ENCODE measurements at places on chromosomes 2 and 18.

DNA sequence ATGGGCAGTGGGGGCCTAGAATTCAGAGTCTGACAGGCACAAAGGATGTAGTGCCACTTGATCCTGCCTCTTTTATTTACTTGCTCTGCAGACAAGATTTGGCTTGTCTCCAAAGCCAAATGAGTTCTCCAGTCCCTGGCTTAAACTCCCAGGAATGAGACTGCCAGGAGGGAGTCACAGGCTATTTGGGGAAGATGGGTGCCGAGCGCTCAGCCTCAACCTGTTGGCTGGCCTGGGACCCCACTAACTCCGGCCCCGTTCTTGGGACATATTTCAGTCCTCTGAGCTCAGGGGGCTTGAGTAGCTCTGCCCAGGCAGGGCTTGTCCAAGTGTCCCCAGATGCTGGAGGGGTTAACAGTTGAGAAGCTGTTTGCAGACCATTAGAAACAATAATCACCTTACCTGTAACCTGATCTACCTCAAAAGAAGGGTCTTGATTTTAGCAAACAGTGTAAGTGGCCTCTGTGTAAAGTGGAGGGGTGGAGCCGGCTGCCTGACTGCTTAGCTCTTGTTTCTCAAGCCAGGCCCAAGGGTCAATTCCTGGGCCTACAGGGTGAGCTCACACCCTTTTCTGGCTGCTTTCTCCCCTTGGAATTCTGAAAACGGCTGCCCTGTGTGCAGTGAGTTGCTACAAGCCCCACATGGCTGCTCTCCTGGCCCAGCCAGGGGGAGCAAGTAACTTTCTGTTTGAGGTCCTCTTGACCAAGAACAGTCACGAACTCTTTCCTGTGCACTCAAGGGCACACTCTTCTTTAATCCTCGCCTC lies 27.1 kb upstream of the FZD5 start:
- DNase-seq: no peak

GRCh38 chr18:70499218-70499691 lies 210.4 kb downstream of the SOCS6 start:
- no peak for DNase-seq

DNA sequence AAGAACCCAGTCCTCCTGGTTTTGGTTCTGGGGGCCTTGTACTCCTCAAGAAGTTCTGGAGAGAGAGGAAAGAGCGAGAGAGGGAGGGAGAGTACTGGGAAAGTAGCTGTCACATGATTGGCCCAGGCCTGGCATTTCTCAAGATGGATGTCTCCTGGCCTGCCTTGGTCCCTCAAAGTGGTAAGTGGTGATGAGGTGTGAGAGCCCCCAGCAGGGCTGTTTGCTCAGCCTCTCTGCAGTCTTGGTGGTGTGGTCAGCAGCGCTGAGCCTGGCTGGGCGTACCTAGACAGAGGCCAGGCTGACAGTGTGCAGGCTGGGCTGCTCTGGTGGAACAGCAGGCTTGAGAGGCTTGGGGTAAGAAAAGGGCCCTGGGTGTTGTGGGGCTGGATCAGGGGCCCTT lies 2.5 kb downstream of the SPEG start:
- no peak for DNase-seq

- DNase-seq: no peak
Measured at GRCh38 chr2:240791821-240792628, 28.0 kb downstream of the KIF1A start.

GRCh38 chr2:19851116-19851695 lies 50.6 kb downstream of the TTC32 start:
- DNase-seq: no peak

DNA sequence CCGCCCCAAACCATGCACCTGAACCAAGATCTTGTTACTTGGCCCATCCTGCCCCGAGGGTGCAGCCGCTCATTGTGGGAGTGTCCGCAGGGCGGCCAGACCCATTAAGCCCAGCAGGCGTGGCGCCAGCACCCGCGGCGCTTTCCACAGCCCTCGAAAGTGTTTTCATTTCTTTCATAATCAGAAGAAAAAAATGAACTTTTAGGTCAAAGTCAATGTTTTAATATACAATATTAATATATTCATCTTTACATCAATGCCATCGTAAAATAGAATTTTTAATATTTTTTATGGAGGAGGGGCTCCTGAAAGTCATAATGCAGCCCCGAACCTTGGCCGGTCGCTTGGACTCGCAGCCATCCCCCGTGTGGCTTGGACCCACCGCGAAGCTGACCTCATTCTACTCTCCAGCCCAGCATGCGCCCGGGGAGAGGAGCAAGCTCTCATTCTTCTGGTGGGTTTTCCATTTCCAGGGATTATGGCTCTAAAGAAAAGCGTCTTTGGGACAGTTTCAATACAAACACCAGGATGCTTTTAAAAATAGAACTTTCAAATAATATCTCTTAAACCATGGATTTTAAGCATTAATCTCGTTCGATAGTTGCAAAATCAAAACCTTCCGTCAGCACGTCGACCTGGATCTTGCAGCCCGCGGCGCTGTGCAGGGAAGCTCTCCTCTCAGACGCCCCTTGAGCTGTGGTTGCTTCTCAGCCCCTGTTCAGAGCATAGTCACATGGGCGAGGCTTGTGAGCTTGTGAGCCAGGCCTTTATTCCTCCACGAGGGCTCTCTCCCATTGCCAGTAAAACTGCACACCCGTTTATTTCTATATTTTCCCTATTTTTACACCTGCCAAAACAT lies 17.2 kb upstream of the ASB1 start:
- no peak for DNase-seq

- DNase-seq: peak; percentile 30
Measured at GRCh38 chr2:217279140-217279539, 419.3 kb upstream of the TNP1 start.

DNA sequence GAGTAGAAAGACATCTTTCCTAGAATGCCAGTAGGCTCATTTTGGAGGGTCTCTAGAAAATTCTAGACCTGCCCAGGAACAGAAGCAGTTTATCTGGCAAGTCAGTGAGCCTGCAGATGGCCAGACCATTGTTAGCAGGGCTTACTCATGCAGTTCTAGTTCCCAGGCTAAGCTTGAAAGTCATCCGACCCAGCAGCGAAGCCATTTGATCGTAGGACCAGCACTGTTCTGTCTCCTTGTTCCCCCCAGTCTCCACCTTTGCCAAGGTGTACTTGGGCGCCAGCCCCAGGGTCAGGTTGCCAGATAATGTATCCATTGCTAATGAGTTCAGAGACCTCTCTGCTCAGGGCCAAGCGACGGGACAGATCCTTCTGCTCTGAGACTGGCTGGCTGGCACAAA lies 70.1 kb downstream of the EPAS1 start:
- DNase-seq: peak; percentile 28

DNA sequence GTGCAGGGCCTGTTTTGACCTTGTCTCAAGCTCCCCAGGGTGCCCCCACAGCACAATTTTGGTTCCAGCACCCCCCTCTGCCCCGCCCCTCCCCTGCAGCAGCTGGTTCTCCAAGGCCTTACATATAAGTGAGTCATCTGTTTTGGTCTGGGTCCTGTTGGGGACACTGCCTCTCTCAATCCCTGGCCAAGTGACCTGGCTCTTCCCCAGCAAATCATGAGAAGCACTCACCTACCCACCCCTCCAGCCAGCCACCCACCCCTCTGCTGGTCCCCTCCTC lies 90.5 kb downstream of the INHBB start:
- DNase-seq: no peak

GRCh38 chr2:112794131-112794733 lies 9.9 kb upstream of the IL1A start:
- peak; percentile 82 for DNase-seq

DNA sequence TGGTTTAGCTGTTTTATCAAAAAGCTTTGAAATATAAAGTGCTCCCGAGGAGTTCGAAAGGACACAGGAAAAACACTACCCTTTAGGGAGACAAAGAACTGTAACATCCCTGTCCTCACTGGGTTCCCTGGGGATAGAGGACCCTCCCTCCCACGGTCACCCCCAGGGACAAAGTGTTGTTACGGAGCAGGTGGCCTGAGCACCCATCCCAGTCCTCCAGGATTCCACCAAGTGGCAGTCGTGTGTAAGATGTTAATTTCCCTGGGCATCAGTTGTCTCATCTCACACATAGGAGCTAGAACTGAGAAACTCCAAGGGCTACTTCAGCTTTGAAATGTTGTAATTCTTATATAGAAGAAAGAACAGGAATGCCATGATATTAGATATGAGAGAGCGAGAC lies 137.7 kb downstream of the ALK start:
- DNase-seq: no peak

GRCh38 chr2:22807872-22808271 lies 577.1 kb upstream of the KLHL29 start:
- DNase-seq: no peak

- peak; percentile 72 for DNase-seq
Measured at GRCh38 chr18:12606592-12607315, 51.2 kb downstream of the SPIRE1 start.

DNA sequence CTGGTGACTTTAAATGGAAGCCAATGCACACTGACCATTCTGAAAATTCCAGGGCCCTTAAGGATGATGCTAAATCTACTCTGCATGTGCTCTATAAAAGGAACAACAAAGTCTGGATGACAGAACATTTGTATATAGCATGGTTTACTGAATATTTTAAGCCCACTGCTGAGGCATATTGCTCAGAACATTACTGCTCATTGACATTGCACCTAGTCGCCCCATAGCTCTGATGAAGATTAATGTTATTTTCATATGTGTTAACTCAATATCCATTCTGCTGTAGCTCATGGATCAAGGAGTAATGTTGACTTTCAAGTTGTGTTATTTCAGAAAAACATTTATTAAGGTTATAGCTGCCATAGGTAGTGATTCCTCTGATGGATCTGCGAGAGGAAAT lies 827.5 kb upstream of the CHAC2 start:
- DNase-seq: no peak

DNA sequence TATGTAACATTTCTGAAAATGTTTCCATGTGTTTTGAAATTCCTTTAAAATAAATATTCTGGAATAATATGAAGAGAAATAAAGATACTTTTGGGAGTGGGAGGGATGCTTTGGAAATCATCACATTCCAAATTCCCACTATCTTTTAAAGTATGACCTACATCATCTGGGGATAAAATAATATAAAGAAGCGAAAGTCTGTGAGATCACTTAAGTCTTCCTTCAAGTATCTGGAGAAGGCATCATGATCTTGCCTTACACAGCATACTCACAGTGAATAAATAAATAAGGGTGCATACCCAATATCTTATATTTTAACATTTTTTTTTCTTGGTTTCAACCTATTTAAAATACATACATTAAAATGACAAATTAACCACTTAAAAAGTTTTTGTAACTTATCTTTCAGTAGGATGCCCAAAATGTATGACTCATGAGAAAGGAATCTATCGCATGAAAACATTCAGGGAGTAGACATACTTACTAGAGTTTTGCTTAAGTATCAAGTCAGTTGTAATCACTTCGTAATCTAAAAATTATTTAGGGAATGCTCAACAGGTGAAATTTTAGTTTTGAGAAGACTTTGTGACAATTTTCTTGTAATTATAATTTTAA lies 248.3 kb upstream of the COL3A1 start:
- peak; percentile 82 for DNase-seq

DNA sequence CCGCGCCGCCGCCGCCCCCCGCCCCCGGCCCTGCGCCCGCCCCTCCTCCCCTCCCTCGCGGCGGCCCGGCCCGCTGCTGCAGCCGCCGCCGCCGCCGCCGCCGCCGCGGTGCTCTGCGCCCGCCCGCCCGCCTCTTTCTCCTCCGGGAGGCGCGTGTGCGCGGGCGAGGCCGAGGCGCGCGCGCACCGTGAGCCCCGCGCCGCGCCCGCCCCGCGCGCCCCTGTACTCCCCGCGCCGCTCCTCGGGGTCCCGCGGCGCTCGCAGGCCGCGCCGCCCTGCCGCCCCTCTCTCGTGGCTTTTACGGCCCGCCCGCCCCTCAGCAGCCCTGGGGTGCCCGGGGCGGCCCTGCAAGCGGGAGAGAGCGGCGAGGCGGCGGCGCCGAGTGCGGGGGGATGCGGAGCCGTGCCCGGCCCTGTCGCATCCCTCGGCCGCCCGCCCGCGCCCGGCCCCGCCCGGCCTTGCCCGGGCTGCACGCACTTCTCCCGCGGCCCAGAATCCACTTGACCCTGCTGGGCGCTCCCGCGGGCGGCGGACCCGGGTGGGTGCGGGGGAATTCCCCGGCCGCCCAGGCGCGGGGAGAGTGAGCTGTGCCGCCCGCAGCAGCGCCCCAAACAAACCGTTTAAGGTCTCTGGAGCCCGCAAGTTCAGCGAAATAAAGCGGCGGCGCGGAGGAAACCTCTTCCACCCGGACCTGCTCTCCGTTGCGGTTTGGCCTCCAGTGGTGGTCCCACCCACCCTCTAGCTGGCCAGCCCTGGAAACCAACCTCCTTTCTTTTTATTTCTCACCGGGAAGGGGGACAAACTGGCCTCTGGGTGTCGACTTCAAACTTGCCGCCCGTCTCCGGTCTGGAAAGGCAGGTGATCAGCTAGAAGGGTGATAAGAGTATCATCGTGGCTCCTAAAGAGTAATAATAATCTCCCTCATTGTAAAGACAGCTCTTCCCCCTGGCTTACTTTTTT lies 37.4 kb downstream of the AFF3 start:
- no peak for DNase-seq

DNA sequence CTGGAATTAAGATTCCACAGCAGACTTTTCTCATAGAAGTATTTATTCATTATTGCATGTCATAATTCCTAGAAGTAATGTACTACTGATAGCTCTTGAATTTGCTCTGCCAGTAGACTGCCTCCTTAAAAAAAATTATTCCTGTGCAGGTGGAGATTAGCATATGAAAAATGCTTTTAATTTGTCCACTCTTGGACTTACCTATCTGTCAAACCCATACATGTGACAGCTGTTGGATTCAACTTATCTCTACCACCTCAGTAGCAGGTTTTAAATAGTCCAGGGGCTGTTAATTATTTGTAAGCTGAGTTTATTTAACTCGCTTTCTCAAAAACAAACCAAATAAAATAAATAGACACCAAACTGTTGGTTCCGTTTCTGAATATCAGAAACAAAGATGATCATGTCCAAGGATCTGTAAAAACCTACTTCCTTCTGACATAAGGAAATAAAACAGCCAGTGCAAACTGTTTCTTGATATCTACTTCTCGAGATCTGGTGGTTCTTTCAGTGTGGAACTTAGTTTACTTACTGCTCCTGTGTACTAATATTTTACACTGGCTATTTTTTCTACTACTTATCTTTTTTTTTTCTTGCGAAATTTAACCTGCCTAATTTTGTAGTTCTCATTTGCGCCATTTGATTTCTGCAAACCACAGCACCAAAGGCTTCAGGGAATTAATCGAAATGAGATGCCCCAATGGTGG lies 44.2 kb downstream of the ZEB2 start:
- DNase-seq: no peak

DNA sequence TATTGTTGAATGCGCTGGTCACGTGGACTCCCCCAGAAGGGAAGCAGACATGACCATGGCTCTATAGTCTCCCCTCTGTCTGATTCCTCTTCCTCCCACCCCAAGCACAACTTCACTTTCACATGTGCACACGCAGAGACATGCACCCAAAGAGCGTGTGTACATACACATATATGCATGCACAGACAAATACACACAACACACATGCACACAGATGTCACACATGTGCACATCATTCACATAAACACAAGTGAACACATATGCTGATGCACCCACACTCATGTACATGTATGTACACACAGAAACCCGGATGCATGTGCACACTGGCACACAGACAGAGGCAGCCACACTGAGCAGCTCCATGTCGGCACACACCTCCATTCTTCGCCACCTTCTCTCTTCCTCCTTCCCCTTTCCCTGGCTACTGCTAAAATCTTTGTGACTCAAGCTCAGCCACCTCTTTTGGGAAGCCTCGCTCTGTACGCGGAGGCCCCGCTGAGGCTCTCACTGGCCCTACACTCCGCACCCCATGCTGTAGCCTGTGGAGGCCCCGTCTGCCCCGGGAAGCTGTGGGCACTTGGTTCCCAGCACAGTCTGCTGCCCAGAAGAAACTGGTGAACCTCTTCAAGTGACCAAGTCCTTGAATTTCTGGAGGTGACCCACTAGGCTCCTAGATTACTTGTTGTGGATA lies 101.6 kb upstream of the TEX51 start:
- DNase-seq: no peak

Data from astrocyte (in vitro differentiated cells and primary cell).